Liver (tissue), 10 donors: ENCODE measurements at places on chromosomes 12 and 14. TPM values are rescaled to one million over a fixed set of nuclear protein-coding genes. Genes with fewer than 3 reads are reported as not detected.
A peak's percentile ranks its signal among the peaks of the same experiment; 100 is the strongest.

Gene CIDEB
- polyA plus RNA-seq = 176 TPM

Gene C12orf56
- polyA plus RNA-seq = 0.24 TPM

Gene KRT8
- polyA plus RNA-seq = 225 TPM

Gene COCH
- 0.50 TPM for polyA plus RNA-seq

Gene PIK3C2G
- 4.9 TPM for polyA plus RNA-seq

Gene CLEC4E
- 2.9 TPM for polyA plus RNA-seq

Gene HDAC7
- polyA plus RNA-seq = 7.2 TPM

Gene KLRF2
- not detected for polyA plus RNA-seq

Gene TMPRSS12
- polyA plus RNA-seq = not detected

GRCh38 chr12:102797528-102797927 lies 119.5 kb downstream of the PAH start:
- H3K27ac ChIP-seq = no peak overlapping the region
- no peaks in the 10 kb centered on the region for H3K36me3 ChIP-seq
- DNase-seq = no peak

GRCh38 chr12:116862167-116862566 lies 19.1 kb downstream of the HRK start:
- DNase-seq = no peak
- H3K27me3 ChIP-seq = no peaks in the 10 kb centered on the region
- no peaks in the 10 kb centered on the region for H3K36me3 ChIP-seq
- no peak overlapping the region for H3K27ac ChIP-seq
- no peak overlapping the region for H3K4me3 ChIP-seq

DNA sequence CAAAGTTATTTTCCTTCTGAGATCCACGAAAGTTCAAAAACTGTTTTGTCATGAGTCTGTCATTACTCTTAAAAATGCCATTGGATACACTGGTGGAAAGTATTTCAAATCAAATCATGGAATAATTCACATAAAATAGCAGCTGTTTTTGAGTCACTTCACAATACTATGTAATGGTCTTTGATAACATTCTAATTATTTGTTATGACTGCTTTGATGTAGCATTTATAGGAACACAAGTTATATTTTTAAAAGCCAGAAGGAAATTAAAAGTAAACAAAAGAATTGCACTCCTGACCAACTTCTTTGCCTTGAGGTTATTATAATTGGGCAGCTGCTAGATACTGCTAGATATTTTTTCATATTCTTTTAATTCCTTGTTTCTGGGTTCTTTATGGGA lies 473.2 kb downstream of the CCER1 start:
- H3K4me3 ChIP-seq = no peak overlapping the region
- no peak overlapping the region for H3K27ac ChIP-seq
- no peaks in the 10 kb centered on the region for H3K27me3 ChIP-seq
- no peaks in the 10 kb centered on the region for H3K36me3 ChIP-seq

GRCh38 chr14:59297071-59297776 lies 108.8 kb downstream of the DAAM1 start:
- peaks cover 45% of the 10 kb centered on the region for H3K4me1 ChIP-seq
- H3K27ac ChIP-seq = peak overlapping the region; percentile 96
- no peak for DNase-seq
- H3K4me3 ChIP-seq = peak overlapping the region; percentile 60
- H3K27me3 ChIP-seq = no peaks in the 10 kb centered on the region

- H3K4me1 ChIP-seq = no peaks in the 10 kb centered on the region
- H3K4me3 ChIP-seq = no peak overlapping the region
- H3K27ac ChIP-seq = no peak overlapping the region
- no peaks in the 10 kb centered on the region for H3K27me3 ChIP-seq
- H3K36me3 ChIP-seq = no peaks in the 10 kb centered on the region
These were observed 594.1 kb downstream of the NRXN3 start for GRCh38 chr14:78764240-78764639.

DNA sequence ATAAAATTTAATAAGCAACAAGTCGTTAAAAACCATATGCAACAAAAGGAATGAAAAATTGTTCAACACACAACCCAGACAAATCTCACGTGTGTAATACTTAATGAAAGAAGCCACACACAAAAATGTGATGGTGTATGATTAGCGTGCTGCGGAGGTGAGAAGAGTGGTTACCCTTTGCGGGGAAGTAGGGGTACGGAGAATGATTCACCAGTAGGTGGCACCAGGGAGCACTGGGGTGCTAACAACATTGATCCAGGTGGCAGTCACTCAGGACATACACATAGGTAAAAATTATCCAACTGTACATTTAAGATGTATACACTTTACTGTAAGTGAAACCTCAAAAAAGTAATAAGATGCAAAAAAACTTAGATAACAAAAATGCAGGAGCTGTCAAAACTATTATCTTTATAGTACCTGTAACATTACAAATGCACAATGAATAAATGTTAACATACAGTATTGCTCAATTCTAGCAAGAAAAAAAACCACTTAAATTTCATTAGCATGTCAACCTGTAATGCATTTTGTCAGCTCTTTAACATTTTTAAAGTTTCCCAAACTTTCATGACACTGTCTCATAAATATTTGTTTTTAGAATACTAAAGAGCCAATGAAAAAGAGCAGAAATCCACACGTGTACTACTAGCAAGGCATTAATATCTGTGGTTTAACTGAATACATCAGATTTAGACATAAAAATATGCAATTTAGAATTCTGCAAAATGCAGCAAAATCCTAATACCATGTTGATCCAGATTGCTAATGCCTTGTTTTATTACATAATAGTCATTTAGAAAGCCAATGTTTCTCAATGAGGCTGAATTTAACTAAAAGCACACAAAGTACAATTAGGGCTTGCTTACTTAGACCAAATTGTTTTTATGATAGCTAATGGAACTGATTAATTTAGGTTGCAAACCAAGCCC lies 46.7 kb downstream of the TMCC3 start:
- H3K4me3 ChIP-seq = no peak overlapping the region
- H3K36me3 ChIP-seq = no peaks in the 10 kb centered on the region
- no peaks in the 10 kb centered on the region for H3K27me3 ChIP-seq

GRCh38 chr12:53082637-53083175 lies 3.5 kb upstream of the SPRYD3 start:
- H3K4me3 ChIP-seq = no peak overlapping the region
- H3K36me3 ChIP-seq = no peaks in the 10 kb centered on the region
- H3K27ac ChIP-seq = no peak overlapping the region
- peaks cover 6% of the 10 kb centered on the region for H3K4me1 ChIP-seq
- no peaks in the 10 kb centered on the region for H3K27me3 ChIP-seq
- no peak for DNase-seq

GRCh38 chr14:34592623-34593022 lies 37.3 kb downstream of the SNX6 start:
- H3K27ac ChIP-seq = no peak overlapping the region
- no peaks in the 10 kb centered on the region for H3K4me1 ChIP-seq
- peaks cover 46% of the 10 kb centered on the region for H3K36me3 ChIP-seq

GRCh38 chr12:47722941-47723631 lies 2.2 kb downstream of the ENDOU start:
- DNase-seq = no peak
- no peak overlapping the region for H3K4me3 ChIP-seq

GRCh38 chr12:93292731-93293566 lies 84.8 kb upstream of the NUDT4 start:
- H3K4me3 ChIP-seq = no peak overlapping the region
- no peaks in the 10 kb centered on the region for H3K27me3 ChIP-seq
- H3K36me3 ChIP-seq = no peaks in the 10 kb centered on the region
- H3K27ac ChIP-seq = no peak overlapping the region

- H3K36me3 ChIP-seq = no peaks in the 10 kb centered on the region
- no peaks in the 10 kb centered on the region for H3K27me3 ChIP-seq
- H3K4me3 ChIP-seq = no peak overlapping the region
- no peak overlapping the region for H3K27ac ChIP-seq
- DNase-seq = no peak
These were observed 10.8 kb downstream of the MGP start for GRCh38 chr12:14874882-14875281.

DNA sequence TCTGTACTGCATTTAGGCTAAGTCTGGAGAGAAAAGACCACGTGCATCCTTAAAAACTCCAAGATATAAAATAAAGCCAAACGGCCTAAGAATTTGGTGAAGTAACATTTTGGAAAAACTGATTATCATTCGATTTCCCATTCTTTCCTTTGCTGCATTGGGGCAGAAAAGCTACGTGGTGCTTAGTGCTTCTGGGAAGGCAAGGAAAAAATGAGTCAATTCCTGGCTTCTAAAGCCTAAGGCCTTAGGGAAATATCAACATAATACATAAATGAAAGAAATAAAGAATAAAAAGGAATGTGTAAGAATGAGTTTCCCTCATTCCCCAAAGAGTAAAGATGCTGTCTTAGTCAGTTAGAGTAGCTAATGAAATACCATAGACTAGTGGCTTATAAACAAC lies 520.5 kb downstream of the GLT1D1 start:
- H3K27me3 ChIP-seq = no peaks in the 10 kb centered on the region
- DNase-seq = no peak
- no peak overlapping the region for H3K4me3 ChIP-seq

DNA sequence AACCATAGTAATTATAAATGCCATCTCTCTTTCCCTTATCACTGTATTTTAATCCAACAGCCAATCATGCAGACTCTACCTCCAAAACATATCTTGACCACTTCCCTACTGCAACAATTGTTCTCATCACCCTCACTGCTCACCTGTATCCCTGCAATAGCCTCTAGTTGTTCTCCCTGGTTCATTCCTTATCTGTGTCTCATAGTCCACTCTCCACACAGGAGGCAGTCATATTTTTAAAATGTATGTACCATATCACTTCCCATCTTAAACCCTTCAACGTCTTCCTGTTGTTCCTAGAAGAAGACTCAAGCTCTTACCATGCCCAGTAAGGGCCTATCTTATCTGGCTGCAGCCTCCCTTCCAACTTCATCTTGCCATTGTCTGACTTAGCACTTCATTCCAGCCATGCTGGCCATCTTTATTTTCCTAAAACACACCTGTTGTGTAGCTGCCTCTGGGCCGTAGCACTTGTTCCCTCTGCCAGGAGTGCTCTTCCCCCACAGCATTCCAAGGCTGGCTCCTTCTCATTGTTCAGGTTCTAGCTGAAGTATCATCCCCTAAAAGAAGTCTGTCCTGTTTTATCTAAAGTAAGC lies 27.8 kb upstream of the BHLHE41 start:
- no peak for DNase-seq
- H3K36me3 ChIP-seq = no peaks in the 10 kb centered on the region
- H3K4me3 ChIP-seq = no peak overlapping the region
- H3K27ac ChIP-seq = no peak overlapping the region
- no peaks in the 10 kb centered on the region for H3K4me1 ChIP-seq
- H3K27me3 ChIP-seq = no peaks in the 10 kb centered on the region

DNA sequence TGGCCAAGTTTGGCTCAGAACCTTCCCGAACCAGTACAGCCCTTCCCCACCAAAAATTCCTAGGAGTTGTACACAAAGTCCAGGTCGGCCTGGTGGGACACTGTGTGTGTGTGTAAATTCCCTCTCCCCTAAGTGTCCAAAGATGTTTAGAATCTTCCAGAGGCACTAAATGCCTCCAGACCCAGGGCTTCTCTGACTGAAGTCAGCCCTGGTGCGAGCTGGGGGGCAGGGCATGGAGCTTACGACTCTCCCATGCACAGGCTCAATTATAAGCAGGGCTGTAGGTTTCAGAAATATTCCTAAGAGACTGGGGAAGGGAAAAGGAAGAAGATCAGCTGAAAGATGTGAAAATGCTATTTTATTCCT lies 106.9 kb upstream of the ATF7IP start:
- DNase-seq = no peak
- no peak overlapping the region for H3K4me3 ChIP-seq
- no peaks in the 10 kb centered on the region for H3K27me3 ChIP-seq

DNA sequence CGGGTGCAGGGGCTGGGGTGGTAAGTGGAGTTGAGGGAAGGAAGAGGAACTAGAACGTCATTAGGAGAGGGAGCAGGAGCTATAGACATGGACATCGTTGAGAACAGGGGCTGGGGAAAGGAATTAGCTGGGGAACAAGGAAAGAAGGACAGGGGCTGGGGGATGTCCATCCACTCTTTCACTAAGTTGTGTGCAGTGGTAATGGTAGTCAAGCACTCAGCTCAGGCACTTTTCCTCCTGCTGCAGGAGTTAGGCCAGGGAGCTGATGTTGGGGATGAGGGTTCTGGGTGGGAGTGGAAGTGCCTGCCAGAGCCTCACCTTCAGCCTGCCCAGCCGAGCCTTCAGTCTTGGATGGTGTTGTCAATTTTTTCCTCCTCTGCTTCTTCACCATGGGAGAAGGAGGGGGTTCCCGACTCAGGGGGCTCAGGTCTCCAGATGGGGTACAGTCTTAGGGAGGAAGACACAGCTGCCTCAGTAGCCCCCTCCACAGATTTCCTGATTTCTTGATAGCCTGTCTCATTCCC lies 9.2 kb downstream of the AGAP2 start:
- H3K36me3 ChIP-seq = no peaks in the 10 kb centered on the region
- H3K4me1 ChIP-seq = peaks cover 14% of the 10 kb centered on the region
- H3K27ac ChIP-seq = no peak overlapping the region
- DNase-seq = no peak
- no peaks in the 10 kb centered on the region for H3K27me3 ChIP-seq

- no peaks in the 10 kb centered on the region for H3K4me1 ChIP-seq
- no peak overlapping the region for H3K27ac ChIP-seq
- H3K27me3 ChIP-seq = no peaks in the 10 kb centered on the region
- no peak for DNase-seq
These were observed 325.7 kb downstream of the ADGRD1 start for GRCh38 chr12:131279281-131279921.

DNA sequence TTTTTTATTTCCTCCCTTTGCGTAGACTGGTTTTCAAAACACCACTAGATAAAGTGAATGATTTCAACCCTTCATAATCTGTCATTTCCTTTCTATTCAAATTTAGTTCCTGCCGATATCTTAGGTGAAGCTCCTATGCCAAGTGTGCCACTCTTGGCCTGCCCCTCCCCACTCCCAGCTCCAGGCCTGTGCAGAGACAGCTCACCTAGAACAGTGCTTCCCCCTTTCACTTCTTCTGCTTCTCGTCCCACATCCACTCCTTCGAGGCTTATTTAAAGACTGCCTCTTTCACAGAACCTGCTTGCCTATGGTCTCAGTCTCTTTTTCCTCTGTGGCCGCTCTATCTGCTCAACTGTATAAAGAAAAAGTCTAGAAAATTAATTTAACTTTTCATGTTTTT lies 473.8 kb downstream of the RAD51B start:
- no peaks in the 10 kb centered on the region for H3K4me1 ChIP-seq
- no peak for DNase-seq
- H3K36me3 ChIP-seq = no peaks in the 10 kb centered on the region
- H3K27ac ChIP-seq = no peak overlapping the region

- H3K4me1 ChIP-seq = no peaks in the 10 kb centered on the region
- DNase-seq = no peak
- no peaks in the 10 kb centered on the region for H3K27me3 ChIP-seq
- H3K27ac ChIP-seq = no peak overlapping the region
- no peaks in the 10 kb centered on the region for H3K36me3 ChIP-seq
These were observed 282.9 kb downstream of the RMST start for GRCh38 chr12:97745406-97746101.

GRCh38 chr12:14810953-14811483 lies 3.0 kb downstream of the SMCO3 start:
- no peak overlapping the region for H3K27ac ChIP-seq
- H3K4me3 ChIP-seq = no peak overlapping the region
- no peaks in the 10 kb centered on the region for H3K36me3 ChIP-seq
- peak; percentile 41 for DNase-seq
- H3K27me3 ChIP-seq = no peaks in the 10 kb centered on the region
- H3K4me1 ChIP-seq = peaks cover 14% of the 10 kb centered on the region
